Activated CD8-positive, alpha-beta memory T cell treated with anti-CD3 and anti-CD28 coated beads for 36 hours (primary cell): ENCODE measurements at places on chromosomes 6 and 20. TPM values are rescaled to one million over a fixed set of nuclear protein-coding genes. Genes with fewer than 3 reads are reported as not detected.

The UBE2C gene
- 137 TPM for total RNA-seq

The CCN2 gene
- not detected for total RNA-seq

The PNRC1 gene
- total RNA-seq, result 55.2 TPM

The LPA gene
- not detected for total RNA-seq

The KCNQ2 gene
- total RNA-seq, result not detected

The SEMG1 gene
- total RNA-seq, result not detected

The LY6G6D gene
- not detected for total RNA-seq

The LY6G6F gene
- total RNA-seq, result not detected

The KCNB1 gene
- total RNA-seq, result not detected

The FOXP4 gene
- total RNA-seq, result 21.0 TPM

The PGC gene
- not detected for total RNA-seq

The HTR1E gene
- total RNA-seq, result not detected

The CDC5L gene
- total RNA-seq, result 28.2 TPM

The SDC4 gene
- total RNA-seq, result 88.0 TPM

The PTGIS gene
- total RNA-seq, result 7.9 TPM

The WFDC10B gene
- total RNA-seq, result not detected

The ANGPT4 gene
- not detected for total RNA-seq

The HLA-DOA gene
- 4.8 TPM for total RNA-seq

The MDN1 gene
- 66.7 TPM for total RNA-seq
